NCI-H1930 (cell line): ENCODE measurements at places on chromosomes 7 and 10.

DNA sequence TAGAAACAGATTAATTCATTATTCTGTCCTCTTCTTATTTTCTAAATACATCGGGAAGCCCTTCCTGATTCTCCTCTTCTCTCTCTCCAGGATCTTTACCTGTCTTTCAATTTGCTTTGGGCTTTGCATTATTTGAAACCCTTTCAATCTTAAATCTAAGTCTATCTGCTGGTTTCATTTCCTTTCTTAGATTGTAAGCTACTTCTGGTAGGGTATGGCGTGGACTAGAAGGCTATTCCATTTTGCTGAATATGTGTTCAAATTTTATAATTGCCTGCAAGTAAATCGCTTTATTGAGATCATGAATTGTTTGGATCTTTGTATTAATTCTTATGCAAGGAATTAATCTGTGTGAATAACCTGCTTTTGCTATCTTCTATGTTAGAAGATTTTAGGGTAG lies 11.1 kb downstream of the STAM start:
- DNase-seq: no peak

GRCh38 chr7:112882991-112883390 lies 92.8 kb upstream of the TMEM168 start:
- DNase-seq: no peak

GRCh38 chr7:54802841-54803240 lies 43.8 kb upstream of the SEC61G start:
- no peak for DNase-seq

DNA sequence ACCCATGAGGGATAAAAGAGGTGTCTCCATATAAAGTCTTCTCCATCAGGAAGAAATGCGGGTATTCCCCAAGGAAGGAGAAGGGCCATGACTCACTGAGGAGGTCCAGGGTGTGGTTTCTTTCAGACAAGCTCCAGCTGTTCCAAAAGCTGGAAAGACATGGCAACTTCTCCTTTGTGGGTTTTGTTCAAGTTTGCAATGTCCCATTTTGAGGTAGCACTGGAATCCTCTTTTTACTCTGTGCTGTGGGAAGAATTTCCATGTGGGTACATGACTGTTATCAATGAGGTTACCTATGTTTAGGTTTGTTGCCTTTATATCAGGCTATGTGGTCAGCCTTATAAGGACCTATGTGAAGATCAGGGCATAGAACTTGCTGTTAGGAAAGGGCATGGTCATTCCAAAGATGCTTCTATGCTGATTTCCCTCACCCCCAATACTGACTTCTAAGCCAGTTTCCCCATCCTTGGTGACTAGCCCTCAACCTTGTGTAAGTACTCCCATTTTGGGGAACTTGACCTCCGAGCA lies 697.5 kb downstream of the INHBA start:
- DNase-seq: no peak

GRCh38 chr7:82234457-82235049 lies 209.0 kb downstream of the CACNA2D1 start:
- no peak for DNase-seq

DNA sequence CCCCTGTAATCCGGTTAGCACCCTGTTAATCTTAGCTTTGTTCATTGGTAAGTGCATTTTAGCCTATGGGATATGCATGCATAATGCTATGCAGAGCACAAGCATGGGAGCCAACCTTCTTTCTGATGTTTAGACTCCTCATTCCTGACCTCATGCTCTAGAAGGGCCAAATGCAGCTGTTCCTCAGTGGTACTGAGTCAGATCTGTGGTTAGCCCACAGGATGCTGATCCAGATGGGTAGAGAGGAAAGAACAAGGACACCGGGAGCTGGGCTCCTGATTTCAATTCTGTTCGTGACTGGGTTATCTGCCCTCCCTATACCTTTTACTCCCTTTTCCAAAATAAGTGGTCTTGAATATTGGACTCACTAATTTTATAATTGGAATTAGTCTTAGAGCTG lies 31.7 kb upstream of the C10orf90 start:
- DNase-seq: no peak

GRCh38 chr7:147982307-147982706 lies 608.3 kb upstream of the C7orf33 start:
- no peak for DNase-seq

GRCh38 chr7:83119494-83119893 lies 43.2 kb downstream of the PCLO start:
- DNase-seq: no peak

GRCh38 chr7:26073041-26073440 lies 79.0 kb upstream of the NFE2L3 start:
- no peak for DNase-seq

GRCh38 chr10:22649390-22649841 lies 65.0 kb downstream of the PIP4K2A start:
- no peak for DNase-seq

- DNase-seq: no peak
These were observed 5.5 kb upstream of the LAMB4 start for GRCh38 chr7:108135446-108136190.

- DNase-seq: no peak
These were observed 750.7 kb downstream of the MAGI2 start for GRCh38 chr7:78702770-78703169.

DNA sequence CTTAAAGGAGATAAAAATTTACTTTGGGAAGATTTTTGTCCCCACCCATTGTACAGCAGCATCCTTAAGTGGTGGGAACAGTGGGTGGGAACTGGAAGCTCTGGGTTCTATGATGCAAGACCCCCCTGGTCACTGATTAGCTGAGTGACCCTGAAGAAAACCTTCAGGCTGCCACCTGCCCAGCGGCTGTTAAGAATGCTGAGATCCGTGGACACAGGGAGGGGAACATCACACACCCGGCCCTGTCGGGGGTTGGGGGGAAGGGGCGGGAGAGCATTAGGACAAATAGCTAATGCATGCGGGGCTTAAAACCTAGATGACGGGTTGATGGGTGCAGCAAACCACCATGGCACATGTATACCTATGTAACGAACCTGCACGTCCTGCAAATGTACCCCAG lies 14.5 kb downstream of the CARD11 start:
- DNase-seq: no peak

DNA sequence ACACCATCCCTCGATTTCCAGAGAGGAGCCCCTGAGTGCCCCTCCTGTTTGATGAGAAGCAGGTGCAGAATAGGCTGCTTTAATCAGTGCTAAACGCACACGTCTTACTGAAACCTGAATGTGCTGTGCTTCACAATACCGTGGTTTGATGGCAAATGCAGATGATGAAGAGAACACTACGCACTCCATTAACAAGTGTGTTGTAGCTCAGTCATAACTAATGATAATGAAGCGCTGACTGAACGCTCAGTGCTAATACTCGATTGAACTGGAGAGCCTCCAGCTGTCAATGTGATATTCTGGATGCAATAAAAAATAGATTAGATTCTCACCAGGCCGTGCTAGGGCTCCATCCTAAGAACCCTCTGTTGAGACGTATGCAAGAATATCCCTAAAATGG lies 279.7 kb upstream of the PLPP4 start:
- DNase-seq: no peak

- DNase-seq: no peak
These were observed 245.4 kb upstream of the GALNT17 start for GRCh38 chr7:70886547-70886946.

GRCh38 chr10:1896153-1896552 lies 158.8 kb upstream of the ADARB2 start:
- no peak for DNase-seq

GRCh38 chr7:94350734-94351133 lies 44.0 kb upstream of the COL1A2 start:
- DNase-seq: no peak

DNA sequence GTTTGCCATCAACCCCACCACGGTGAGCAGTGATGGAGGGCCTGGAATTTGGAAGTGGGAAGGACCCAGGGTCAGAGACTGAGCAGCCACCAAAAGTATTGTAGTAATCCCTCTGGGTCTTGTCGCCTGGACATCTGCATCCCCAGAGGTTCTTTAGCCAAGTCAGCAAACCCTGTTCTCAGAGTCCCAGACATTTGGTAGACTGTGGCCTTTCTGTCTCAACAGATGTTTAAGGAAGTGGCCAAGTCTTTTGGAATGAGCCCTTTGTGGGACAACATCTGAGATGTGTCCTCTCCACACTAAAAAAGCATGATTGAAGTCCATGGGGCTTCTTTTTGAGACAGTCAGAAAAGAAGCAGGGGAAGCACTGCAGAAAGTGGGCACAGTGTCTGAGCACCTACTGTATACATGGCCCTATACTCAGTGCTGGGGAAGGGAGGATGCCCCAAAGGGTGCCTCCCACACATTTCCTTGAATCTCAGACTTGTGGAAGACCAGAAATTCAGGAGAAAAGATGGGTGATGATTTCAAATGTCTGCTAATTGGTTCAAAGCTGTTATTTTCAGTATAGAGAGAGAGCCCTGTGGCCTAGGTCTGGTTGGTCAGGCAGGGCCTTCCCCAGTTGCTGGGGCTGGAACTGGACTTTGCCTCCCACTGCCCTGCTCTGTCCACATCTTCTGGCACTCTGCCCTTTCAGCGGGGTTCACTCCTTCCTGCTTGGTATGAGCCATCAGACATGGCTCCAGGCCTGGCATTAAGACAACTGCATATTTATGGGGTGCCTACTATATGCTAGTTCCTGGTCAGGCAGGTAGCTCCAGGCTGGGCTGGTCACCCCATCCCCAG lies 26.5 kb upstream of the VSIR start:
- no peak for DNase-seq

- DNase-seq: no peak
These were observed 20.8 kb upstream of the FXYD4 start for GRCh38 chr10:43350686-43351085.

DNA sequence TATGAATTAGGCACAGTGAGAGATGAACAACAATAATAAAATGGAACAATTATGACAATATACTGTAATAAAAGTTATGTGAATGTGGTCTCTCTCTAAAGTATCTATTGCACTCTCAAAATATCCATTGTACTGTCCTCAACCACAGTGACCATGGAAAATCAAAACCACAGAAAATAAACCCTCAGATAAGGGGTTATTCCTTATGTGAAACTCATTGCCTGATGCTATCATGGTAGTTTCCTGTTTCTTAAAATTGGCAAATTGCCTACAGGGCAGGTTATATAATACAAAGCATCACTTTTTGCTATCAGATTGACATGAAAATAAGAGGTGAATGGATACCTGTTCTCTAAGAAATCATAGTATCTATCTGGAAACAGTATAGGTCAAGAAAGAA lies 3.8 kb downstream of the MCM10 start:
- DNase-seq: no peak

- DNase-seq: no peak
These were observed 15.6 kb downstream of the SEC31B start for GRCh38 chr10:100504096-100504495.

DNA sequence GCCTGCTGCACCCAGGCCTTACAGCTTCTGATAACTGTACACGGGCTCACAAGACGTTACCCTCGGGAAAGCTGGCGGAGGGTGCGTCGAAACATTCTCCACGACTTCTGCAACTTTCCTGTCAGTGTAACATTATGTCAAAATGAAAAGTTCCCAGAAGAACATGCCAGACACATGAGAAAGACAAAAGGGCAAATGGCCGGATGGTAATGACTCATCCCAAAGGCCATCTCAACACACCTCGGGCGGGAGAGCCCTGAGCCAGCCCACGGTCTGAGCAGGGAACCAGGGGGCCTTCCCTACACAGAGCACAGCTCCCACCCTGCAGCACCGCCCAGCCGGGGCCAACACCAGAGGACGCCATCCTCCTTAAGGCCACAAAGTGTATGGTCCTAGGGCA lies 118.7 kb downstream of the MAD1L1 start:
- no peak for DNase-seq

GRCh38 chr10:79079054-79079397 lies 10.3 kb downstream of the ZMIZ1 start:
- DNase-seq: no peak

- DNase-seq: no peak
These were observed 57.9 kb upstream of the CHCHD3 start for GRCh38 chr7:133139801-133140200.

GRCh38 chr10:1452777-1453176 lies 284.5 kb downstream of the ADARB2 start:
- no peak for DNase-seq

DNA sequence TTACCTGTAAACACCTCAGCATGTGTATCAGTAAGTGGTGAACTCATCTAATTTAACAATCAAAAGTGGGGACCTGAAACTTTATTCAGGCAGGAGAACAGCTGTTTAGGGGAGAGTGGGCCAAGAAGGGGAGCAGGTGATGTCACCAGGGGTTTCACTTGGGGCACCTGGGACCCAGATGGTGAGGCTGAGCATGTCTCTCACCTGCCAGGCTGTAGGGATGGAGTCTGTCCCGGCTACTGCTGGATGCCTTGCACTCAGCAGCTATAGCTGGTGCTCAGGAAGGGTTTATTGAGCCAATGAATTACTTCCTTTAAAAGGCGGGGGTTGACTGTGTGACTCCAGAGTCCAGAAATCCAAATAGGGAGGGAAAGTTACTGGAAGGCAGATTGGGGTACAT lies 23.0 kb downstream of the CDH23 start:
- no peak for DNase-seq

DNA sequence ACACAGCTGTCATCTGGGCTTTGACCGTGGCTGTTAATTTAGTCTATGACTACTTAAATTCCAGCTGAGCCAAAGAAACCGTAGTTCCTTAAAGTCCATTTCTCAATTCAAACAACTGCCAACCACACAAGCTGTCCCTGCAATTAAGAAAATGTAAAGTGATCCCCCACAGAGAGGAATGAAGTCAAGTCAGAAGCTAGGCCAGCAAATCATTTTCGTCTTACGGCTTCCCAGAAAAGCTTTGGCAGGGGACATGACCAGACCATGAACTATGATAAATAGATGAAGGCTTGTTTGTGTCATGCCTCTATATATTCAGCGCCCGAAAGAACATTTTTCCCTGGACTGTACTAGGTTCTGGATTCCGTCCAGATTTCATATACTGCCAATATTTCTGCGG lies 54.6 kb downstream of the HACD1 start:
- DNase-seq: no peak

- DNase-seq: no peak
These were observed 51.5 kb downstream of the CRPPA start for GRCh38 chr7:16369855-16370254.

DNA sequence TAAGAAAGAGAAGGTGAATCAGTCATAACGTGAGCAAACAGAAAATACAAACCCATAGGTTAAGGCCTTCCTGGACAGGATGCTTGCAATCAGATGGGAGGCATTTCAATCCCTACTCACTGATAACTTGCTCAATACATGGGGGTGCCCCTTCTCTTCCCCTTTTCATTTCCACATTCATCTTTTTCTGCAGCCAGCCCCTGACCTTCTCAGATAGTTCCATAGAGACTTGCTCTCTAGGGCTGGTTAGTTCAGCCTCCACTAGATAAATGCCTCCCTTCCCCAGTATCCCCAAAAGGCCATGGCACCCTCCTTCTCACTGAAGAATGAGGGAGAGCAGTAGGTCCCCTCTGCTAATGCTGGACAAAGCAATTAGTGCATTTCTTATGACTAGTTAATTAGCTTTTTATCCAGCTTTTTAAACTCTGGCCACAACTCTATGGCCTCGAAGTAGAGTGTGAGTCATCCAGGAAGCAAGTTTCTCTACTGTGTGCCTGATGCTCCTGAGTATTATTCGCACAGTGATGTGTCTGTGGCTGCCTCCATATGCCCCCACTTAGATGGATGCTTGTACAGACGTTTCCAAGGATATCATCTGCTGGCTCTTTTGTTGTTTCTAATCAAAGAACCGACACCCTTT lies 12.7 kb downstream of the CHN2 start:
- no peak for DNase-seq
